ENCODE measurements at places on chromosomes 12 and 14.
A peak's percentile ranks its signal among the peaks of the same experiment; 100 is the strongest.

DNA sequence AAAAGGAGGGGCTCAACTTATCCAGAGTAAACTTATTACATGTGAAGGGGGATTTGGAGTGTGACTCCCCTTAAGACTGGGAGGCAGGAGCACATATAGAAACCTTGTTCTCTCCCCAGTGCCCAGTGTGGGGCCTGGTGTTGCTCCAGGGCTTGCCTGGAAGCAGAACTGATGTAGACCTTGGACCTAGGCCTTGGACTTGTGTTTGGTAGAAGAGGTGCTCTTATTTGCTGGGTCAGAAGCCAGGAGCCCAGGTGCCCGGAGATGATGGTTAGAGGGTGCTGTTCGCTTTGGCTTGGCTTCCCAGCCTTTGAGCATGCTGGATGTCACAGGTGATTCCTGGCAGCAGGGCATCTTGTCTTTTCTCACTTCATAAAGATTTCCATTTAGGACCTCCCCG is 110.4 kb downstream of the SMOC1 start:
- no peak for DNase-seq

GRCh38 chr14:103653805-103654204 is 24.8 kb downstream of the KLC1 start:
- no peak for DNase-seq

DNA sequence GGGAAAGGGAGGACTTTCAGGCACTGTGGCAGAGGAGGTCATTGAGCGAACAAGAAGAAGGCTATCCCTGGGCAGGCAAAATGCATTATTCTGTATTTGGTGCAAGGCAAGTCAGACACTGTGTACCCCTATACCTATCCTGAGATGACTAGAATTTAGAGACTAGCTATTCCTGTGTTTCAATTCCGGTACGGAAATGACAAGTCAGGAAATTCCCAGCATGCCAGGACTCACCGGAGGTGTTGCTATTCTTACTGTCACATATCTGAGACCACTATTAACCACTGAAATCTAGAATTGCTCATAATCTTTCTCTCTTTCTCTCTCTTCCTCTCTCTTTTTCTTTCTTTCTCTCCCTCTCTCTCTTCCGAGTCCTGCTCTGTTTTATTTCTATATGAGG is 297.1 kb downstream of the PDZRN4 start:
- no peak for DNase-seq

DNA sequence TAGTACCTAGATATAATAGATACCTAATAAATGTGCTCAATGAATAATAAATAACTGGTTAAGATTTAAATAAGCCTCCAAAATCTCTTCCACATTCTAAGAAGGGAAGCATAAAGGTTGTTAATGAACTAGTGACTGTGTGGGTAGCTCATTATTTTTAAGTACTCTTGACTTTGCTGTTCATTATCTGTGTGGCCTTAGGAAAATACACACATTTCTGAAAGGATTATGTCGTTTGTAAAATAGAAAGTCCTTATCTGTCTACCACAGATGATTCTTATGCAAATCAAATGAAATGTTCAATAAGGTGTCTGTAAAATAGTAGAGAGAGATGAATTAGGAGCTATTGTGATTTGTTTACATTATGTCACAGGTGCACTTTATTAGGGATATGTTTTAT is 119.5 kb downstream of the LRRK2 start:
- DNase-seq, result no peak

- DNase-seq, result no peak
Observed at GRCh38 chr14:20564501-20564997, 3.7 kb upstream of the RNASE9 start.

DNA sequence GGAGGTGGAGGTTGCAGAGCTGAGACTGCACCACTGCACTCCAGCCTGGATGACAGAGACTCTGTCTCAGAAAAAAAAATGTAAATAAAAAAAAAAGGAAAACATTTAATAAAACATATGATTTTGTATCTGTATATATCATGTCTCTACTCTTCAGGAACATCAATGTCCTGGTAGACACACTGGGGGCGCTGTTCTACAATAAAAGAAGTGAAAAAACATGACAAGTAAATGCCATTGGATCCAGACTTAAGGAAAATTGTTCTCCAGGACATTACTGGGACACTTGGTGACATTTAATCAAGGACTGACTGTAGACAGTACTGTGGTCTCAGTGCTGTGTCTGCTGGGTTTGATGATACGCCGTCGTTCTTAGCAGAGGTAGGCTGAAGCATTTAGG is 15.5 kb upstream of the KLC1 start:
- no peak for DNase-seq

DNA sequence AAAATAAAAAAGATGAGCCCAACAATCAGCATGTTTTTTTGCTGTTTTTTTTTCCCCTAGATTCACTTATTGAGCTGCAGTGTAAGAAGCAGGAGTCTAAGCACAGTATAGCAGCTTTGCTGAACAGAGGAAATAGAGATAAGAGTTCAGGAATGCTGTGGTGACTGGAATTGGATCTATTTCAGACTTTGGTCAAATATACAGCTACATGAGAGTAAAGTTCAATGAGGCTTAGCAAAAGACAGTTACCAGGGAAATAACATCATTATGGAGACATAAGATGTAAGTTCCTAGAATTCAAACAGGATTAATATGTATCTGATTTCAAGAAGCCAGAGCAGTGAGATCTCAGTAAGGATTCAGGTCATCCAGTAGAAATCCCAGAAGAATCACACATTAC is 613.0 kb downstream of the RPS29 start:
- no peak for DNase-seq

GRCh38 chr12:84554199-84554723 is 358.3 kb downstream of the SLC6A15 start:
- no peak for DNase-seq

GRCh38 chr12:106303202-106303820 is 778 bp downstream of the TCP11L2 start:
- peak; percentile 71 for DNase-seq

GRCh38 chr12:50986966-50987737 is 34.8 kb downstream of the HIGD1C start:
- peak; percentile 20 for DNase-seq

GRCh38 chr12:54214553-54215406 is 26.0 kb upstream of the SMUG1 start:
- DNase-seq, result peak; percentile 91

- DNase-seq, result no peak
Observed at GRCh38 chr14:53533384-53533970, 380.4 kb upstream of the DDHD1 start.

DNA sequence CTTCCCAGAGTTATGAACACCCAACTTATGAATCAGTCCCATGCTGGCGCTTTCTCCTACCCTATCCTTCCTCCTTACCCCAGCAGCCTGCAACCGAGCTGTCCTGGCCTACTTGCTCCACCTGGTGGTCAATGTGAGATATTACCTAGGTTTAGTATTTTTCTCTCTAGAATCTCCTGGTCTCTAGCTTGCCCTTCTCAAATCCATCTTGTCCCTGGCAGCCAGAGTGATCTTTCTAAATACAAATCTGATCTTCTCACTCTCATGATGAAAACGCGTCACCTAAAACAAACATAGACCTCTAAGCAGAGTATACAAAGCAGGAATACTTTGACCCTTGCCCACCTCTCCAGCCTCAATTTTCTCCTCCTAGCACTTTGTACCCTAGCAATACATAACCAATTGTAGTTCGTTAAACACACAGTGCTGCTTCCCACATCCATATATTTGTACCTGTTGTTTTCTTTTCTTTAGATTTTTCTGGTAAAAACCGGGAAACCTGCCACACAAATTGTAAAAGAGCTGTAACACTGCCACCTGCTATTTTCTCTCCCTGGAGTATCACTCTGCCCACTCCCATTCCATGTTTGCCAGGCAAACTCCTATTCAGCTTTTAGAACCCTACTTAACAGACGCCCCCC is 20.0 kb upstream of the TCP11L2 start:
- DNase-seq, result no peak

GRCh38 chr14:105476831-105477659 is 2.4 kb downstream of the CRIP2 start:
- peak; percentile 47 for DNase-seq

DNA sequence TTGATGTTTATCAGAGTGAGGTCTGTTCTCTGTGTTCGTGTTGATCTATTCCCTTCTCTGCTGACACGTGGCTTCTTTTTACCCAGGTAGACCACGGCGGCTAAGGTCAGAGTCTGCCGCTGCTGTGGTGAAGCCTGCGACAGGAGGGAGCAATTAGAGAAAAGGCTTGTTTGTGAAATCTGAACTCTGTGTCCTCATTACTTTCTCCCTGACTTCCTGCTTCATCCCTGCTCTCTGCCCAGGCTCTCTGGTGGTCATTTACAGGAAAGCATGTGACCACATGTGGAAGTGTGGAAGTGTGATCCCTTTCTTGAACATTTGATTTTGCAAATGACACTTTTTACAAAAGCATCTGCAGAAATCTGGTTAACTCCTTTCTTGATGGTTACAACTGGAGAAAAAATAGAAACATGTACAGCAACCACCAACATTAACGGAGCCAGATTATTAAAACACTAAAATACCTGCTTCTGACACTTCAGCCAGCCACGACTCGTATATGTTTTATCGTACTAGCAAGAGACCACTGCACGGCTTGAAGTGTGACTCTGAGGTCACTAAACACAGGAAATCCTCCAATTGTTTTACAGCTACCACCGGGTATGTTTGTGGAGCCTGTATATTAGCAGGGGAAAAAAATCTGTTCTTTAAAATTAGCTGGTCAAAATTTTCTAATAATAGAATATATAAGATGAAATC is 388.6 kb upstream of the TMPO start:
- no peak for DNase-seq

- no peak for DNase-seq
Observed at GRCh38 chr12:19451196-19451595, 11.9 kb downstream of the AEBP2 start.

- DNase-seq, result no peak
Observed at GRCh38 chr12:3670083-3670620, 82.8 kb downstream of the CRACR2A start.

DNA sequence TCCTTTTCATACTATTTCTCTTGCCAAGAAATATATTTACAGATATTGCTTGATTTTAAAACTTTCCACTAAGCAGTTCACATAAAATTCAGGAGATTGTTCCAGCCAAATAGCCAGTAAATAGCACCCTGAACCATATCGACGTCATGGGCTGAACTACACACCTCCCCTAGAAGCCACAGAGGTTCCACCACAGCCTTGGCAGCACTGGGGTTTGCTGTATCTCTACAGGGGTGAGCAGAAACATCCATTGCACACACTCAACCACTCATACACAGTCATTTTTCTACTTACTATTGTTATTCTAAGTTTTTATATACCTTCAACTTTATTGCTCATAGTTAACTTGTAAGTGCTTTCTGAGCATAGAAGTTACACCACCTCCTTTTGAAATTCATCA is 8.1 kb upstream of the EIF2S3B start:
- no peak for DNase-seq

GRCh38 chr14:33897878-33898535 is 52.9 kb downstream of the EGLN3 start:
- DNase-seq, result no peak

- DNase-seq, result no peak
Observed at GRCh38 chr14:104515811-104516780, 63.5 kb upstream of the C14orf180 start.

DNA sequence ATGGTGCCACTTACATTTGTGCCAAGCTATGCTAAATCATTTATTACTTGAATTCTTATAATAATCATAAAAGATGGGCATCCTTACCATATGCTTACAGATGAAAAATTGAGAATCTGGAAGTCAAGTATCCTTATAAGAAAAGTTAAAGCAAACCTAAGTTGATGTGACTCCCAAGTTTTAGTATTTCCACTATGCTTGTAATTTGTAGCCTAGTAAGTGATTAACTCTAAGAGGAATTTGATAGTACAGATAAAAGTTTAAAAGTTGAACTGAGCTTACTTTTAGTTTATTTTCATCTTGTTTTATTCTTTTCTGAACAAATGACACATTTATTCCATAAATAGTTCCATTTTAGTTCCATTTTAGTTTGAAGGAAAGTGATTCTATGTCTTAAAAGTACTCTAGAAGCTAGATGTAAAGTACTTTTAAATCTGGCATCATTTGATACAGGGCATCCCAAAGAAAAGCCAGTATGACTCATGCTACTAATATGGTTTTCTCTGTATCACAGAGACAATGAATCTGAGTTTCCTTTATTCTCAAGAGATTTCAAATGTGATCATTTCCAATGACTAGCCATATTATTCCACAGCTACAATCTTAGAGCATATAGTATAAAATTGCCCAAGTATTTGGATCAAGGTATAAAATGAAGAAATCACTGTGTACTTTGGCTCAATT is 596.0 kb downstream of the SLC16A7 start:
- DNase-seq, result no peak

- peak; percentile 74 for DNase-seq
Observed at GRCh38 chr12:1605129-1606020, 11.0 kb upstream of the FBXL14 start.

- DNase-seq, result peak; percentile 84
Observed at GRCh38 chr14:63045612-63046320, 508 bp upstream of the KCNH5 start.

DNA sequence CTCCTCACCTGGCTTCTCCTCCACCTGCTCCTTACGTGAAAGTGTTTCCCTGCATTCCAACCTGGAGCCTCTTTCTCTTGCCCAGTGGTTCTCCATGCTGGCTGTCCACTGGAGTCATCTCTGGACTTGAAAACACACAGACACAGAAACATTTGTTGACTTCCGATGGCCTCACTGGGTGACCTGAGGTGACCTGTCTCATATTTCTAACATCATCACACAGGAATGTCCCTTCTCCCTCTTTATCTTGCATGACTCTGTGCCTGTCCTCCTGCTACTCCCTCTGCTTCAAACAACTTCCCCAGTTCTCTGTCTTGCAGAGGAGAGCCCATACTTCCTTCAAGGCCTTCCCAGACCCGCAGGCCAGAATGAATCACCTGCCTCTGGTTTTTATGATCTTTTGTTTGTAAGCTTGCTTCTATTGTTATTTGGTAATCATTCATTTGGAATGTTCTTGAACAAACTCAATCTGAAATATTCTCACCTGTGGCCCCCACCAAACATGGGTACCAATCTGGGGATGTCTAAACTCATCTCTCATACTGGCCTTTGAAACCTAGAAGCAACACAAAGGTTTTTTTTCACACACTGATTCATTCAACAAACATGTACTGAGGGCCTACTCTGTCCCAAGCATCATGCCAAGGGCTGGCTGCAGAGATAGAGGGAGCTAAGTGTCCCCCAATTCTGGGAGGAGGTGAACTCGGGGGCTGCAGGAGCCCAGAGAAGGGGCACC is 9.7 kb upstream of the RIN3 start:
- no peak for DNase-seq

DNA sequence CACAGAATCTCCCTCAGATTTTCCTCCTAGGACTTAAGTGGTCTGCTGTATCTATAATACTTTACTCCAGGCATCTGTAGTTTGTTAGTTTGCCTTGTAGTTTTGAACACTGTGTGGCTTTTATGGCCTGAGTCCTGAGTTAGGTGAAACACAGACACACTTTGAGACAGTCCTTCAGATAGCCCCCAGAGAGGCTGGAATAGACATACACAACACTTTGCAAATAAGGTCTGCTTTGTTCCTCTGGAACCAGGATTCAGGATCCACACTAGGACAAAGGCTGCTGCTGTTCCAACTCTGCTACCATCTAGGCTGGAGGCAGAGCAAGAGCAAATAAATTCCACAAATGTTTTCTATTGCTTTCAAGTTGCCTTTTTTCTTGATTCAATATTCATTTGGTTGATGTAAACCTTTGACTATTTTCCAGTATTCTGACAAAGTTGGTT is 41.4 kb upstream of the INSM2 start:
- no peak for DNase-seq
